ENCODE measurements at places on chromosomes 5 and 9.

- no peak for DNase-seq
Measured at GRCh38 chr9:107635803-107636174, 146.2 kb upstream of the KLF4 start.

GRCh38 chr5:104016646-104017045 is 454.1 kb upstream of the NUDT12 start:
- DNase-seq, result peak; percentile 45

GRCh38 chr5:115963566-115963965 is 1.3 kb downstream of the LVRN start:
- DNase-seq, result no peak

- DNase-seq, result no peak
Measured at GRCh38 chr9:91580136-91580535, 156.5 kb upstream of the NFIL3 start.

DNA sequence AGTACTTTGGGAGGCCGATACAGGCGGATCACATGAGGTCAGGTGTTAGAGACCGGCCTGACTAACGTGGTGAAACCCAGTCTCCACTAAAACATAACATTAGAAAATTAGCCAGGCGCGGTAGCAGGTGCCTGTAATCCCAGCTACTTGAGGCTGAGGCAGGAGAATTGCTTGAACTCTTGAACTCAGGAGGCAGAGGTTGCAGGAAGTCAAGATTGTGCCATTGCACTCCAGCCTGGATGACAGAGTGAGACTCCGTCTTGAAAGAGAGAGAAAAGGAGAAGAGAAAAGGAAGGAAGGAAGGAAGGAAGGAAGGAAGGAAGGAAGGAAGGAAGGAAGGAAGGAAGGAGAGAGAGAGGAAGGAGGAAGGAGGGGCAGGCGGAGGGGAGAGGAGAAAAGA is 45.1 kb downstream of the MYO10 start:
- DNase-seq, result no peak

- DNase-seq, result no peak
Measured at GRCh38 chr5:173807181-173807655, 80.9 kb upstream of the CPEB4 start.

GRCh38 chr9:93357649-93358048 is 93.8 kb upstream of the FAM120A start:
- no peak for DNase-seq

DNA sequence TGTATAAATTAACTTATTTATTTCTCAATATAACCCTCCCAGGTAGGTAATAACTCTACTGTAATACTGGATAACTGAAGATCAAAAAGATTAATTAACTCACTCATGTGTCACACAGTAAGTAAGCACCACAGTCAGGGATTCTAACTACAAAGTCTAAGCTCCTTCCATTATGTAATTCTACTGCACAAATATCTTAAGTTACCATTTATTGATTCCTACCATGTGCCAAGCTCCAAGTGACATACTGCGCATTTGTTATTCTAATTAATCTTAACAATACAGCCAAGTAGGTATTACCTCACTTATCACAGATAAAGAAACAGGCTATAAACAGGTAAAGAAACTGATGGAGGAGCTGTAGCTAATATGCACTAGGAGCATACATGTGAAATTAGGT is 58.3 kb downstream of the RANBP6 start:
- no peak for DNase-seq

GRCh38 chr5:94407023-94407422 is 211.4 kb downstream of the KIAA0825 start:
- DNase-seq, result no peak

GRCh38 chr9:89352874-89353649 is 34.8 kb downstream of the SECISBP2 start:
- DNase-seq, result no peak

DNA sequence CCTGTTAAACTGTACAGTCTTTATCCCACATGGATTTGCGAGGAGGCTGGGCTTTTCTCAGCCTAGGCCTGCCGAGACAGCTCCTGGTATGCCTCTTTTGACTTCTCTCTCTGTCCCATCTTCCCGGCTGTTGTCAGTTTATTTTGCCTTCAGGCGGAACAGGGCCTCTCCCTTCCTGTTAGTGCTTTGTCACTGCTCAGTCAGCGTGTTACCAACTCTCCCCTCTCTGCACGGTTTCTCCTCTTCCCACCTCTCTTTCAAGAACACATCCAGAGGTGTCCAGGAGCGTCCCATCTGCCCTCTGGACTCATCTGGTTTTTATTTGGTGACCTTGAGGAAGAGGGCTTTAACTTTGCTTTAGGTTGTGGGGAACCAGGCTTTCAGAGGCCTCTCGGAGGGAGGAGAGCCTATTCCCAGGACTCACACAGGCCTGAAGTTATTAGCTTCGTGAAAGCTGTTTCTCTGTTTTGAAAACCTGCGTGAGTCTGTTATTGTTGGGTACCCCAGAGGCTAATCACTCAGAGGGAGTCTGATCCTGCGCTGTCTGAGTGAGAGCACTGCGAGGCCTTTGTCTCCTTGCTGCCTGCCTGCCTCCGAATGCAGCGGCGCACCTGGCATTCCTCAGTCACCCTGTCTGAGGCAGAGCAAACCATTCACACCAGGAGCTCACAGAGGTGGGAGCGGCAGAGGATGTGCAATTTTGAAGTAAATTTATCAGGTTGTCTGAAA is 234.4 kb upstream of the MPDZ start:
- no peak for DNase-seq

- DNase-seq, result no peak
Measured at GRCh38 chr5:178415353-178415752, 174.8 kb downstream of the COL23A1 start.

GRCh38 chr9:131800366-131800765 is 60.5 kb upstream of the RAPGEF1 start:
- DNase-seq, result no peak

GRCh38 chr5:4941957-4942830 is 197.9 kb upstream of the ADAMTS16 start:
- no peak for DNase-seq

GRCh38 chr5:142939006-142939405 is 168.8 kb downstream of the ARHGAP26 start:
- no peak for DNase-seq

- no peak for DNase-seq
Measured at GRCh38 chr9:118215549-118215948, 511.3 kb downstream of the TLR4 start.

DNA sequence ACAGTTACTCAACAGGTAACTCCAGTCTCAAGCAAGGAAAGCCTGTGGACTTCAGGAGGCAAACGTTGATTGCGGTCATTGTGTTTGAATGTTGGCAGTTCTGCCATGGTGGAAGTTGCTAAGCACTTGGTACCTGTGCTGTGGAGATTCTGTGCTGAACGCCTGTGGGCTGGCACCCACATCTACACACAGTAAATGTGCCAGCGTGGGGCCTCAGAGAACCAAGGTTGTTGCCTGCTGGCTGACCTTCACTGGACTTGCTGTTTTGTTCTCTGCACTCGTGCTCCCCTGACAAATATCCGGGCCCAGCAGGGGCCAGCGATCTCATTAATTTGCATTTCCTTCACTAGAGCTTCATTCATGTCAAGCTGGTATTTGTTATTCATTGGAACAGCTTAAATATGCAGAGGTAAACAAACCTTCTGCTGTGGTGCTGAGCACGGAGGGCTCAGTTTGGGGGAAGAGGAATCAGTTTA is 141.8 kb downstream of the PRKACG start:
- no peak for DNase-seq

GRCh38 chr5:43647789-43648188 is 44.8 kb downstream of the NNT start:
- DNase-seq, result no peak

GRCh38 chr9:15578714-15579113 is 25.9 kb downstream of the CCDC171 start:
- DNase-seq, result peak; percentile 20

DNA sequence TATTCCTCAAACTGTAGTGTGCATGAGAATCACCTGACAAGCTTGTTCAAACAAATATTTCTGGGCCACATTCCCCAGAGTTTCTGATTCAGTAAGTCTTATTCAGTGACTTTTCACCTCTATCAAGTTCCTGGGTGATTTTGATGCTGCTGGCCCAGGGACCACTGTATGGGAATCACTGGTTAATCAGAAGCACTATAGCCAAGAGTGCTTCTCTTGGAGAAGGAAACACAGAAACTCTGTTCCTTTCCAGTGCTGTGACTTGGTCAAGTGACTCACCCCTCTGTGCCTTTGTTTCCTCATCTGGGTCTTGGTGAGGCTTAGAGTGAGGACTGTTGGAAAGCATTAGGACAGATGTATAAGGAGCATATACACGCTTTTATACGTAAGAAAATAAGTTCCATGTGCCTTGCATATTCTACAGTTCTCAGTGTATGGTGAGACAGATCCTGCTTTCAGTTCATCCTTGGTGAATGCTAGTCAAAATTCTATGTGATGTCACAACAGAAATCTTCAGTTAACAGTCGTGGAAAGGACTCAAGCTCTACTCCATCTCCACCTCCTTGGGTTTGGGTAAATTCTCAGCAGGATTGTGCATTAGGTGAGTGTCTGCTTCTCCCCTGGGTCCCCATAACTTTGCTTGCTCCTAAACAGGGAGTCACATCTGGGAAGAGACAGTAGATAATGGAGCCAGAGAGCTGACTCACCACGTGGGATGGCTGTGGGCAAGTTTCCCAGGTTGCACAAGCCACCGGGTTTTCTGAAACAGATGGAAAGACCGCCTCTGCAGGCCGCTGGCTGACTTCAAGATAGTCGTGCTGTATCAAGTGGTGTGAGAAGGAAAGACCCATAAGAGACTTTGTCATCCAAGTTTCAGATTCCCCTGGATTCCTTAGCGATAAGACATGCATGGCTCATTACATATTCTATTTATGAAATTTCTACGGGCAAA is 117.0 kb downstream of the NXNL2 start:
- DNase-seq, result peak; percentile 97

DNA sequence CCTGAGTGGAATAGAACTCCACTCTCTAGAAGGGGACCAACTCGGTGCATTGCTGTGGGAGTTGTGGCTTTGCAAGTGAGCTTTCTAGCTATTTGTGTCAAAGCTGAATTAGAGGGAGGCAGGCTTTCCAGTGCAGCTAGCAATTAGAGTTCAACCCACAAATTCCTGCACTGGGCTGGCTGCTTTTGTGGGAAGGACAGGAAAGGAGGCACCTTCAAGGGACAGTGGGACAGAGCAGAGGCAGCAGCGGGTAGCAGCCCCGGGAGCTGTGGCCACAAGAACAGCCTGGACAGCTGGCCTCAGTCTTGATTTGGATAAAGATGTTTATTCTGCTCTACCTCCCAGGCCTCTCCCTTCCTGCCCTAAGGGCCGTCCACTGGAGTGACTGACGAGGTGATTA is 83.7 kb upstream of the SLIT3 start:
- no peak for DNase-seq

DNA sequence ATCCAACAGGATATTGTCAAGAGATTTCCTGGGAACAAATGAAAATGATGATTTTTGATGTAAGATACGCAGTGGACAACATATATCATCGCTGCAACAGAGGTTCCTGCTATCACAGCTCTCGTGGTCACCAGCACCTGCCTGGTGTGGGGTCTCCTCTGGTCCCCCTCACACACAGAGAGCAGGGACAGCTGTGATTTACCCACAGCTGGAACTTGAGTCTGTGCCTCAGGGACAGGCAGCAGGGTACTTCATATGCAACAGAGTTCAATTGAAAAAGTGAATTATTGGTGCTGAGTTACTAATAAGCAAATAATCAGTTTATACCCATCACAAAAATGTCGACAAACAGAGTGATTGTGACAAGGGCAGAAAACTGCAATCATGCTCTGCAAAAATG is 93.4 kb downstream of the LMX1B start:
- no peak for DNase-seq

GRCh38 chr9:121133104-121133816 is 58.5 kb downstream of the CNTRL start:
- DNase-seq, result no peak

- DNase-seq, result no peak
Measured at GRCh38 chr5:135234242-135234641, 164.8 kb downstream of the MACROH2A1 start.

DNA sequence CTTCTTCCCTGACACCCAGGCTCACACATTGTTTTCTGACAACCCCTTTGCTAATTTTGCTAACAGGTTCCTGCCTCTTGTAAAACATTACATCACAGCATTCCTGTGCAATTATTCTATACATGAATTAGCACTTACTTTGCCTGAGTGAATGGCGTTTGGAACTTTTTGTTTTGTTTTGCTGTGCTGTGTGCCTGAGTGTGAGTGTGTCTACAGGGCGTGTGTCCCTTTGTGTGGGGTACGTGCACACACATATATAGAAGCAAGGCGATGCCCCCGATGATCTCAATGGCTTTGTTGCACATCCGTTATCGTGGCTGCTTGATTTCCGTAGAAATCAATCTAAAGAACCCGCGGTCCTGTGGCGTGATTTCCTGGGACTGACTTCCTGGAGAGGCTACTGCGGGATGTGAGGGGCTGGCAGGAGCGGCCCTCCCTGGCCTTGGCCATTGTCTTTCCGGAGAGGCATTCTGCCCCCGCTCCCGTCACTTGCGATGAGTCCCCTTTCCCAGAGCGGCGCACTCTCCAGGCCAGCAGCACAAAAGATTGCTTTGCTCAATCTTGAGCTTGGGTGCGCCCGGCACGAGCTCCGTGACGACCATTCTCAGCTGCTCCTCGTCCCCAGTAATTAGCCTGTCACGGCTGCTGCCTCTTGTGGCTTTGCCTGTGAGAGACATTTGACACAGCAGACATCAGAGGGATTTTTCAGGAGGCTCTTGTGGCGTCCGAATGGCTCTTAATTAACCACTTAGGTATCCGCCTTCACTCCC is 398.1 kb upstream of the IRX1 start:
- no peak for DNase-seq

DNA sequence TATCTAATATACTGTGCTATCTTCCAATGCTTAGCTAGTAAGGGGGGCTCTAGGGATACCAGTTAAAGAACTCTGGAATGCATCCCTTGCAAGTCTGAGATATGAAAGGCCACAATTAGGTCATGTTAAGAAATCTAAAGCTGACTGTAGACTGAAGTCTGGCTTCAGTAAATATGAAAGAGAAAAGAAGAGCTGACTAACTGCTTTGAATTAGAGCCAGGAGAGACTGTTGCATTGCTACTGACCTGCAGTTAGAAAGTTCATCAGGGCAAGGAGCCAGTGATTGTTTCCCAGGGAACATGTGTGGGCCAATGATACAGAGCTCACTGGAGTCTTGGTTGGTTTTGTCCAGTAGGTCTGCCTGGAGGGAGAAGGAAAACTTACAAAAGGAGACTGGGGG is 472.1 kb upstream of the TNC start:
- peak; percentile 95 for DNase-seq

DNA sequence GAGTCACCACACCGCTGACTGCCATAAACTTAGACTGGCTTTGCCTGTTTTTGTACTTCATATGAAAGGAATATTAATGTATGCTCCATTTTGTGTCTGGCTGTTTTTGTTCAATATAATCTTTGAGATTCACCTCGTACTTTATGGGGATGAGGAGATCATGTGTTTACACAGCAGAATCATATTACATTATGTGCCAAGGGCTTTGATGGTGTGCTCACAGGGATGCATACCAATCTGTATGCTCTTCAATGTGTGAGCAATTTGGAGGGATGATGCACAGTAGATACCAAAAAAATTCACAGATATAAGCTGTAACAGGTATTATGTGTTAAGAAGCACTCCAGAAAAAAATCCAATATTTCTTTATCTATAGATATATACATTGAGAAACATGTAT is 113.7 kb downstream of the GABRB2 start:
- no peak for DNase-seq

- no peak for DNase-seq
Measured at GRCh38 chr9:130833031-130833990, 1.7 kb upstream of the ABL1 start.

GRCh38 chr5:87241555-87241954 is 26.1 kb upstream of the RASA1 start:
- no peak for DNase-seq

Measured in stromal cell of bone marrow (primary cell).